ENCODE measurements at places on chromosomes 5 and 9.

- no peak for DNase-seq
These were observed 23.2 kb upstream of the TYRP1 start for GRCh38 chr9:12670006-12670405.

DNA sequence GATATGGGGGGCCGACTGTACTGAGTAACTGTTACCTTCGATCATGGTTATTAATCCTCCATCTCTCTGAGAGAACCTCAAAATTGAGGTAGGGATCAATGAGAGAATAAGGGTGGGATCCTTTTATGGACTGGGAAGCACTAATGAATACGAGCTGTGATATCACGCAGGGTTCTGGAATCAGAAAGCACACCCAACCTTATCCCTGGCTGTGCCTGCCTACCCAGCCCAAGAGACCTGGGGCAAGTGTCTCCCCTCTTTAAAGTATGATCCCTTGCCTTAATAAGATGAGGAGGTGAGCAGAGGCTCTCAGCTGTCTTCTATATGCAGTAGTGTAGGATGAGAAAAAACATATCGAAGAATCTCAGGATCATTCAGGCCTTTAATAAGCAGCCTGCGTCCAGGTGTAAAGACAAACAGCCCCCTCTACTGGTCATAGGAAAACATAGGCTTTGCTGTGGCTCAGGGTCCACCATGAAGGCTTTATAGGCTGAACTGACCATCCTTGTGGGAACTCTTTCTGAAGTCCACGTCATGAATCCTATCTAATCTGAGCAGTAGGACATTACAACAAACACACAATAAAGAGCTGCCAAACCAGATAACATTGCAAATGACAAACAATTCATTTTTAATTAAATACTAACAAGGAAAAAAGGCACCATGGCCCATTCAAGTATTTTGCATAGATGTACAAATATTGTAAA lies 16.8 kb downstream of the NIPAL4 start:
- DNase-seq, result no peak

- DNase-seq, result no peak
These were observed 50.9 kb upstream of the HSPB3 start for GRCh38 chr5:54404568-54404967.

GRCh38 chr5:133905424-133905823 lies 63.0 kb downstream of the C5orf15 start:
- no peak for DNase-seq

GRCh38 chr9:37437621-37438020 lies 15.1 kb downstream of the GRHPR start:
- DNase-seq, result no peak
